ENCODE measurements at places on chromosomes 6 and 20.

DNA sequence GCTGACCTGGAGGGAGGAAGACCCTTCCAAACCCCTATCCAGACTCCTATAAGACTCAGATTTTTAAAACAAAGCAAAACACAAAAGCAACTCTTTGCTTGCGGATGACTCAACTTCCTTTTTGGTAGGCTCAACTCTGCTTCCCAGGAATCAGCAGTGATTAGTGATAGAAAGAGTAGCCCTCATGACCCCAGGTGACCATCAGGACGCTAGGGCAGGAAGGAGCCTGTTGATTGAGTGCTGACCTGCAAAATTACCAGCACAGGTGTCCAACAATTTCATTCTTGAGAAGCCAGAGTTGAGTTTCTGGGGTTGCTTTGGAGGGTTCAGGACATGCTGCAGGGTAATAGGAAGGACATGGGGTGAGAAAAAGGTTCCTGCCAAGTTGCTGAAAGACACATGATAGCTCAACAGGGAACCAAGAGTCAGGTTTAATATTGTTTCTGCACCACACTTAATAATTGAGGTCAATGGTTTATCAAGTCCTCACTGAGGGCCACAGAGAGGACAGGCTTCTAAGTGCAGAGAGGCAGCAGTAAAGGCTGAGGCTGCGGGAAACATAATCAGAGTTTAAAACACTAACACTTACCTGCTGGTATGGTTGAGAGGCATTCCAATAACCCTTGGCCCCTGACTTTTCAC, 67.4 kb upstream of the BMP2 start:
- DNase-seq: no peak

- DNase-seq: no peak
Measured at GRCh38 chr6:43712579-43712978, 25.0 kb upstream of the MRPS18A start.

DNA sequence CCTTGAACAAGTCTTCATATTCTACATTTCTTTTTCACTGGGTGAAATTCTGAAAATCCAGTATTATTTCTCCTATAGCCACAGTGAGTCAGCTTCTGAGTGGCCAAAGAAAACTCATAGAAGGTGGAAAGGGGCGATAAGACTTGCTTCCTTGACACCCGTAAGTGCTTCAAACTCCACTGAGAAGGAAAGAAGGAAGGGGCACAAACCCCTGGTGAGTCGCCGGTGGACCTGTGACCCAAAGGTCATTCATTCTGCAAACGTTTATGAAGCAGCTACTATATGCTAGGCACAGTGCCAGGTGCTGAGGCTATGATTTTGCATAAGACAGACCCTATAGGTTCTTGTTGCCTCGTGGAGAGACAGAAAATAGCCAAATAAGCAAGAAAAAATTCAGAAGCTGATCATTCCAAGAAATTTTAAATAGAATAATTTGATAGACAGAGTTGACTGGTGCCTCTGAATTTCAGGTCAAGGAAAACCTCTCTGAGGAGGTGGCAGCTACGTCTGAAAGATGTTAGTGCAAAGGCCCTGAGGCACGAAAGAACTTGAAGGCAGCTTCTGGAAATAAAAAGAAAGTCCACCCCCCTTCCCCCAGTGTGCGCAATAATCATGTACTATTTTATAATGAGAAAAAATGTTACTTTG, 118.2 kb downstream of the CD24 start:
- DNase-seq: no peak

DNA sequence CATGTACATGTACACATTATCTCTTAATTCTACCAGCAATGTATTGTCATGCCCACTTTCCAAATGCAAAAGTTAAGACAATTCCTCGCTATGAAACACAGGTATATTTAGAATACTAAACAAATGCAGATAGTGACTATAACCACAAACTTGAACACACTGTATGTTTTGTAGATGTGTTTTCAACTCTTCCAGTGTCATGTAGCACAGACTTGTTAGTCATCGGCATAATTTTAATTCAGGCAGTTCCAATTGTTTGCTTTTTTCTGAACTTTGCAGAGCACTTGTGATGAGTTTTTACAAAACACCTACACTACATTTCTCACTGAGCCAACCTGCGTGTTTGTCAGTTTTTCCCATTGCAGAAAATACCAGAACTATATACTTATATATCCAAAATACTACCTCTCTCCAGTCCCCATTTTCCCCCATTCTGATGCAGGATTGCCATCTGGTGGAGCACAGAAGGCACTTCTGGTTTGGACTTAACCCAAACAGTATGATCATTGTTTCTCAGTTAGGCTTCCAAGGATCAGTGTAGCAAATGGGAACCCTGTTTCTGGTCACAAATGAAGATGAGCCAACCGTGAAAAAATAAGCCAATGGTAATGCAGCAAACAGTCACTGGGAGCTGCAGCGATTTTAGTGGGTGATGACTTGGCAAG, 143.4 kb downstream of the ADGRB3 start:
- no peak for DNase-seq

- DNase-seq: no peak
Measured at GRCh38 chr20:43778375-43778774, 51.6 kb upstream of the GTSF1L start.

- no peak for DNase-seq
Measured at GRCh38 chr6:90440586-90441283, 144.1 kb upstream of the BACH2 start.

DNA sequence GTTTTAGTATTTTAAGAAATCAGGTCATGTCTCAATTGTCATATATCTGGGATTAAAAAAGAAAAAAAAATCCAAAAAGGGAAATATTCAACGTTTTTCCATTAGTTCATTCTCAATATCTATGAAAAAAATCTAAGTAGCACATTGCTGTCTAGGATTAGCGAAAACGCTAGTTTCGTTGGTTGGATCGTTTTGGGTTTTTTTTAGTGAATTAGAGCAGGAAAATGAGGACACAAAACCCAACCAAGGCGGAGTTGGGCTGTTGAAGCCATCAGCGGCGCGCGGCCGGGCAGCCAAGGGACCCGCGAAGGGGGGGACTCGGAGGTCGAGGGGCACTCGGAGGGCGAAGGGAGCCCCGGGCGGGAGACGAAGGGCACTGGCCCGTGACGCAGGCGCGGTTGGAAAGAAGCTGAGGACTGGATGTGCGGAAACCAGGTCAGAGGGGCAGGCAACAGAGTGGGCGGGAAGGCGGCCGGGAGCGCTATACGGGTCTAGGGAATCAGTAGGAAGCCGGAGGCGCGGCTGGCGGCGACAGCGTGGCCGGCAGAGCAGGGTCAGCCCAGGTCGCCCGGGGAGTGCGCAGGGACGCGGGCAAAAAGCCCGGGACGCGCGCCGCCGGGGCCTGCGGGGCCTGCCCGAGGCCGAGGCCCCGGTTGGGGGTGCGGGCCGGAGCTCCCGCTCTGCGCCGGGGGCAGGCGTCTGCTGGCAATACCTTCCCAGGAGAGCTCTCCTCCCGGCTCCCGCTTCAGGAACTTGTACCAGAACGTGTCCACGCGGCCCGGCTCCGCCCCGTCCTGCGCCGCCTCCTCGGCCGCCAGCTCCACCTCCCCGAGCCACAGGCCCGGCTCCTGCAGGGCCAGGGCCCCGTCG, 599 bp downstream of the EPM2A start:
- peak; percentile 86 for DNase-seq
